EH (cell line): ENCODE measurements at places on chromosomes 11 and 22.

DNA sequence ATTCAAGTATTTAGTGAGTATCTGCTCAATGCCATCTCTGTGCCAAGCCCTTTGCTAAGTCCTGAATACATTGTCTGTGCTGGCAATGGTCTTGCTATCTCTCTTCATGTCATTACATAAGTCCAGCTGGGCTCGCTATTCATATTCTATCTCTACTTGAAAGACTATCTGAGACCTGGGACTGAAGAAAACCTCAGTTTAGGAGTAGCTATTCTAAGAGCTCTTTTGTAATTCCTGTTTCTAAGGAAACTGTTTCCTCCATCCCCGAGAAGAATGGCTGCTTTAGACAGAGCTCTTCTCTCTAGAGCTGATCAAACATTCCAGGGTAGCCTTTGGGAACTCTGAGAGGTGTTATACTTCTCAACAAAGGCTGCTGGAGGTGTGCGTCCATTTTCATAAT lies 33.0 kb downstream of the SLC17A6 start:
- no peak for DNase-seq

GRCh38 chr22:24067587-24068376 lies 56.7 kb downstream of the CABIN1 start:
- DNase-seq, result no peak

DNA sequence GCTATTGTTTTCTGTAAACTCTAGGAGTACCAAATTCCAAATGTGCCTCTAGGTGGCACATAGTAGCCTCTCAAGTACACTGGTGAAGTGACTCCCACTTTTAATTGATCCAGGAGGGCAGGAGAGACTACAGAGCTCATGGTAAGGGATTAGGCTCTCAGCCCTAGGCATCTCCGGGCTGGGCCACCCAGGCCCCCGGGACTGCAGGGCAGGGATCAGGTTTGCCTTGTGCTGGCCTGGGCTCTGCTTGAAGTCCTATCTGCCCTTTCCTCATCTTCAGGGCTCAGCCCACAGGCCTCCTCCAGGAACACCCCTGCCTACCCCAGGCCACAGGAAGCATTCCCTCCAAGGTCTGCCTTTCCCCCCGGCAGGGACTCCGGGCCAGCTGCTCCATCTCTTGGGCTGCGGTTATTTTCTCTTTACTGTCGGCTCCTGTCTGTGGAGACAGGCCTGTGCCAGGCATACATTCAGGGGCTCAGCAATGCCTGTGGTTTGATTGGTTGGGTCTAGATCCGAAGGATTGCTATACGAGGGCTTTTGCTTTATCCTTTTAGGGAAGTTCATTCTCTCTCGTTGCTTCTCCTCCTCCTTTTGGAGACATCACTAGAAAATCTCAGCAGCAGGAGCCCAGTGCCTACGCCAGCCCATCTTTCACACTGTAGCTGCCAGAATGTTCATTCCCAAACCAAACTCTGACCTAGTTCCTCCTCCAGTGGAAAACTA lies 32.8 kb downstream of the PARVA start:
- peak; percentile 44 for DNase-seq

DNA sequence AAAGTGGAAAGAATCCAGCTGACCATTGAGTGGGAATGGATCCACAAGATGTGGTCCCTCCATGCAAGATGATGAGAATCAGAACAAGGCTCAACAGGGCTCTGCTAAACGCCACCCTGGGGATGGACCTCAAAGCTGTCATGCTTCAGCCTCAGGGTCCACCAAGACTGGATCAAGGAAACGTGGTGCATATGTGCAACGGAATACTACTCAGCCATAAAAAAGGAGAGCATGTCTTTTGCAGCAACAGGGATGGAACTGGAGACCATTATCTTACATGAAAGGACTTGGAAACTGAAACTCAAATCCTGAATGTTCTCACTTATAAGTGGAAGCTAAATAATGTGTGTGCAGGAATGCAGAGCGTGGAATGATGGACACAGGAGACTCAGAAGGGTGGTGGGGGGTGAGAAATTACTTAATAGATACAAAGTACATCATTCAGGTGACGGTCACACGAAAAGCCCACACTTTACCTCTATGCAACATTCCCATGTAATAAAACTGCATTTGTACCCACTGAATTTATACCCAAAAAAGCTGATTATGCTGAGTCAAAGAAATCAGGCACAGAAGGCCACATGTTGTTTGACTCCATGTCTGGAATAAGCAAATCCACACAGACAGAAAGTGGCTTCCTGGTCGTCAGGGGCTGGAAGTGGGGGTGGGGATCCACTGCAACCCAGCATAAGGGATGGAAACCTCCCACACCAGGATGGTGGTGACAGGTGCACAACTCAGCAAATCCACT lies 116.1 kb downstream of the SHANK2 start:
- DNase-seq, result no peak

GRCh38 chr11:32071811-32072210 lies 19.1 kb upstream of the RCN1 start:
- peak; percentile 75 for DNase-seq

GRCh38 chr11:26572770-26573402 lies 823 bp upstream of the MUC15 start:
- no peak for DNase-seq

- DNase-seq, result peak; percentile 32
Observed at GRCh38 chr11:28442131-28442530, 333.9 kb downstream of the METTL15 start.

GRCh38 chr11:77249427-77249826 lies 52.1 kb downstream of the GDPD4 start:
- peak; percentile 30 for DNase-seq

DNA sequence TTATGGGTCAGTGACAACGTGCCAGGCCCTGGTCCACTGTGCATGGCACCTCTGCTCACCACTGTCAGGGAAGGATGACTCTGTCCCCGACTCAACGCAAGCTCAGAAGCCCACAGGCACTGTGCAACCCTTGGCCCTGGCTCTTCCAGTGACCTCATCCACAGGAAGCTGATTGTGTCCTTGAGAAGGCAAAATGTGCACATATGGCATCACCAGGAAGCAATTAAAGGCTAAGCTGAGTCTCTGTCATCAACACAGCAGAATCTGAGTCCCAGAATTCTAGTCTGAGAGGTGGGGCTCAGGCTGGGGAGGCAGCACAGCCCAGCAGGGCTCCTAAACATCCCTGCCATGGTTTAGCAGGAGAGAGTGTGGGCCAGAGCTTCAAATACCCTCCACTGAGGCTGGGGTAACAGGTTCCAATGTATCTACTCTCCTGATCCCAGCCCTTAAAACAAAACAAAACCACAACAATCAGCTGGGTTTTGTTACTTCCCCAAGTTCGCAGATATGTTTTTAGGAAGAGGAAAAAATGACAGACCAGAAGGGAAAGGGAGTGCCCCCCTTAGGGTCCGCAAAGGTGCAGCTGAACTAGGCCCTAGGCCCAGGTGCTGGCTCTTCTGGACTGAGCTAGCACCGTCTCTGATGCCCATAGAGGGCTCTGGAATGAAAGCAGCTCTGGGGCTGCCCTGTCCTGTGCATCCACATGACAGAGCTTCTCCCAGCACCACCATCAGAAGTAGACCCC lies 33.5 kb upstream of the GNAZ start:
- peak; percentile 79 for DNase-seq

DNA sequence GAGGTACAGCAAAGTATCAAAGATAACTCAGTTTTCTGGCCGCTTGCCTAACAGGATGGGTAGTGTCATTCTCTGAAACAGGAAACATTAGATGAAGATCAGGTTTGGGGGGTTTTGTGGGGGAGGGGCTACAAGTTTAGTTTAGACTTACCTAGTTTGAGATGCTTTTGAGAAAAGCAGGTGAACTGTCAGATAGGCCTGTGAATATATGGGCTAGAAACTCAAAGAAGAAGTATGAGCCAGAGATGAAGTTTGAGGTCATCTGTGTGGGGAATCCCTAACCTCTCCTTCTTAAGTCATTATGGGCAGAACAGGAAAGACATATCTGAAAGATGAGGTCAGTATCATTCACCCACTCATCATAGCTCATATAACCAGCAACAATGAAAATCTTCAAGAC lies 11.9 kb downstream of the HOATZ start:
- peak; percentile 82 for DNase-seq

DNA sequence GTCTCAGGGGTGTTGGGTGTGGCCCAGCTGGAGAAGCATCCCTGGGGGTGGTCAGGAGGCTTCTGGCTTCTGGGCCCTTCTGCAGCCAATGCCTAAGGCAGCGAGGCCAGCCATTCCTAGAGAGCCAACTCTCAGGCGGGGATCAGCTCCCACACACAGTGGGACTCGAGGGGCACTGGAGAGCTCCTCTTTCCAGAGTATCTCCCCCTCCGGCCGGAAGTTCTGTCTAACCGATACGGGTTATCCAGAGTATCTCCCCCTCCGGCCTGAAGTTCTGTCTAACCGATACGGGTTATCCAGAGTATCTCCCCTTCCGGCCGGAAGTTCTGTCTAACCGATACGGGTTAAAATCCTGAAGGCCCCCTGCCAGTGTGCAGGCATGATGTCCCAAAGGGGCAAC lies 71.2 kb upstream of the B3GAT1 start:
- DNase-seq, result no peak

- no peak for DNase-seq
Observed at GRCh38 chr11:32870676-32871075, 21.9 kb upstream of the QSER1 start.

- no peak for DNase-seq
Observed at GRCh38 chr11:65641297-65642013, 3.6 kb downstream of the SIPA1 start.

GRCh38 chr22:44668190-44668885 lies 33.7 kb upstream of the PRR5 start:
- DNase-seq, result peak; percentile 28

DNA sequence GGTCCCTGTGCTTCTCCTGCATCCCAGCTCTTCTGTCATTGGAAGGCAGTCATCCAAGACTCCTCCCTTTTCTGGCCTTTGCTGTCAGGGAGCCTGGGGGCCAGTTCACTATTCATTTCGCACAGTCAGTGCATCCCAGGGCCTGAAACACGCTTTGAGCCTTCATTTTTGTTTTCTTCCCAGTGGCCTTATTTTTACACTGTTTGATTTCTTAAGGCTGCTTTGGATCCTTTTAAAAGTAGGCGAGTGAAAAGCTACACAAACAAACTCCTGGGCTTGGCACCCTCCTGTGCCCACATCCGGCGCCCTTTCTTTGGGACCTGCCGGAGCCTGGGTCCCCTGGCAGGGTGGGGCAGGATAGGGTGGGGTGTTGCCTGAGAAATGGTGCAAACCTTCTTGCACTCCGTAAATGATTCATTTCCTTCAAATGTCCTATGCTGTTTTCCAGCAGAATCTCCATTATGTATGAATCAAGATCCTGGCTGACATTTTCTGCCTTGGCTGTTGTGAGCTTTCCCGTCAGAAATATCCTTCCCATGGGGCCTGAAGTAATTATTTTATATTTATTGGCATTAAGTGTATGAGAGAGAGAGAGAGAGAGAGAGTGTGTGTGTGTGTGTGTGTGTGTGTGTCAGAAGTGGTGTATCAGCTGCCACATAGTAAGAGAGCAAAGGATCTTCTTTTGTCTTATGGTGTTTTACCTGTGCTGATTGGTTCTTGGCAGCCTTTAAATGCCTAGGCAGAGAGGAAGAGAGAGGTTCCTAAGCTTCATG lies 45.6 kb downstream of the BCR start:
- peak; percentile 63 for DNase-seq

DNA sequence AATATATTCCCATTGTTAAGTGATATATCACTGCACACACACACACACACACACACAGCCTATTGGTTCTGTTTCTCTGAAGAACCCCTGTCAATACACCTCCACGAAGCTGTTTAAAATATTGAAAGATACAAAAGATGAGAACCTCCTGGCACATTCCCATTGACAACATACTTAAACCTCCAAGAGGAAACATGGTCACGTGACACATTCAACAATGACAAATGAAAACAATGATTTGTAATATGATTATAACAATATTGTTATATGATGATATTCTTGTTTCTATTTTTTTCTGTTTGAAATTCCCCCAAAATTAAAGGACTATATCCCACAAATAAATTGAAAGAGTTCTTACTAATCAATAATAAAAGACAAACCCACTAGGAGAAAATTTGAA lies 1344.9 kb downstream of the BRD1 start:
- DNase-seq, result no peak

GRCh38 chr11:88474655-88475054 lies 137.1 kb upstream of the CTSC start:
- DNase-seq, result no peak

- DNase-seq, result no peak
Observed at GRCh38 chr22:20267441-20268278, 458 bp downstream of the RTN4R start.

GRCh38 chr11:72471005-72471898 lies 36.9 kb upstream of the CLPB start:
- peak; percentile 78 for DNase-seq

DNA sequence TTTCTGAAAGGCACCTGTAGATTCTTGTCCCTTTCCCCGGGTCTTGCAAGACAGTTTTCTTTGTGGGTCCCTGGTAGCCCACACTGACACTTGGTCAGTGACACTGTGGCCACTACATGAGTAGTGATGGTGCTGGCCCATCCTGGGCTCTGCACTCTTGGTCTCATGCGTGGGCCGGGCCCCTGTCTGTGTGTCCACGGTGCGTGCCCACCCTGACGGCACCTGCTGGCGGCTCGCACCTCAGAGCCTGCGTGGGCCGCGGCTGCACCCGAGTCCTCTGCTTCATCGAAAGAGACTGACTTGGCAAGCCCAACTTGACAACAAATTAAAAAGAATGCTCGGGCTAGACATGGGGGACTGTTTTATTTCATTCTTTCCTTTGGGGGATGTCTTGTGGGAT lies 37.5 kb downstream of the ADAMTS15 start:
- DNase-seq, result no peak

DNA sequence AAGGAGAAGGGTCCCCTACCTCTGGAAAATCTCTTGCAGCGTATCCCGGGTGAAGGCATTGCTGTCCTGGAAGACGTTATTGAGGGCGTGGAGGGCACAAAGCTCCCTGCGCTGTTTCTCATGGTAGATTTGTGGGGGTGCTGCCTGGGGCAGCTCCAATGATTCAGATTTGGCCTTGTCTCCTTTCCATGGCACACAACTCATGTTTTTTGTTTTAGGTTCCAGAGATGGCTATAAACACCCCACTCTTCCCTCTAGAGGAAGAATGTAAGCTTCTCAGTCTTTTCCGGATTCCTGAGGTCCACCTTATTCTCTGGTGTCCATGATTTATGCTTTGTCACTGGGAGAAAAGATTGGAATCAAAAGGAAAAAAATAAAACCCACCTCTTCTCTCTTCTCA lies 959 bp downstream of the JOSD1 start:
- peak; percentile 64 for DNase-seq

GRCh38 chr22:27139935-27140511 lies 482.6 kb downstream of the MIAT start:
- DNase-seq, result peak; percentile 88

GRCh38 chr11:73977856-73978519 lies 4.7 kb downstream of the UCP2 start:
- no peak for DNase-seq
